Right ventricle myocardium superior (tissue), 1 donor: ENCODE measurements at places on chromosomes 6 and 20. TPM values are rescaled to one million over a fixed set of nuclear protein-coding genes. Genes with fewer than 3 reads are reported as not detected.

The SPTLC3 gene
- total RNA-seq = 5.9 TPM

The MMP24 gene
- 0.13 TPM for total RNA-seq

The CALHM6 gene
- 1.4 TPM for total RNA-seq

The MRPS18B gene
- total RNA-seq = 124 TPM

The STK38 gene
- total RNA-seq = 21.2 TPM

The HRH3 gene
- total RNA-seq = not detected

The CRIP3 gene
- 4.1 TPM for total RNA-seq

The SIM1 gene
- total RNA-seq = not detected

The WFDC12 gene
- total RNA-seq = not detected

The FOXS1 gene
- 0.62 TPM for total RNA-seq

The FAM184A gene
- total RNA-seq = 1.6 TPM

- no peak for DNase-seq
These were observed 105.0 kb downstream of the CD109 start for GRCh38 chr6:73800997-73801396.

DNA sequence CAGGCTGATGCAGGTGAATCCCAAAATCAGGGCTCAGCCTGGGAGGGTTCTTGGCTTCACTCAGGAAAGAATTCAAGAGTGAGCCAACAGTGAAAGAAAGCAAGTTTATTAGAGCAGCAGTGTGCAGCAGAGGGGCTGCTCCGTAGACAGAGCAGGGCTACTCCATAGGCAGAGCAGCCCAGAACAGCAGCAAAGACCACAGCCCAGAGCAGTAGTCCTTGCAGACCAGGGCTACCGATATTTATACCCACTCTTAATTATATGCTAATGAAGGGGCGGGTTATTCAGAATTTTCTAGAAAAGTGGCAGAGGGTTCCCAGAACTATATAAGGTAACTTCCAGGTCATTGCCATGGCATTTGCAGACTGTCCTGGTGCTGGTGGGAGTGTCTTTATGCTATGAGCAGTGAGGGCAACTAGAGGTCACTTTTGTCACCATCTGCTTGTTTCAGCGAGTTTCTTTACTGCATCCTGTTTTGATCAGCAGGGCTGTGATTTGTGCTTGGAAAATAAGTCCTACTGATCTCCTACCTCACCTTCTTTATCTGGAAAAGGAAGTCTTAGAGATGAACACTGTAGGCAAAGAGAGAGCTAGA is 39.8 kb upstream of the PTPN1 start:
- DNase-seq = no peak

DNA sequence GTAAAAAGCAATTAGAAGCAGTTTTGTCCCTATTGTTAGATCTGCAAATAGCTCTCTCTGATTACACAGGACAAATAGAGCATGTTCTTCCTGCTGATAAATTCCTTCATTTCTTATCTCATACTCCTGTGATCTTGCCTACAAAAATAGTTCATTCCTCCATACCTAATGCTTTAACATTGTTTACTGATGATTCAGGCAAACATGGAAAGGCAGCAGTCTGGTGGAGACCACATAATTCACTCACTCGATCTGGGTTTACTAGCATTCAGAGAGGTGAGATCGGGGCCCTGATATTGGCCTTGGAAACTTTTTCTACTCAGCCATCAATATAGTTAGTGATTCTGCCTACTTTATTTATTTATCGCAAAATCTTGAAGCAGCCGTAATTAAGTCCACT is 20.2 kb downstream of the HLA-DPA1 start:
- no peak for DNase-seq

GRCh38 chr20:6173481-6173880 is 50.7 kb upstream of the FERMT1 start:
- DNase-seq = no peak

DNA sequence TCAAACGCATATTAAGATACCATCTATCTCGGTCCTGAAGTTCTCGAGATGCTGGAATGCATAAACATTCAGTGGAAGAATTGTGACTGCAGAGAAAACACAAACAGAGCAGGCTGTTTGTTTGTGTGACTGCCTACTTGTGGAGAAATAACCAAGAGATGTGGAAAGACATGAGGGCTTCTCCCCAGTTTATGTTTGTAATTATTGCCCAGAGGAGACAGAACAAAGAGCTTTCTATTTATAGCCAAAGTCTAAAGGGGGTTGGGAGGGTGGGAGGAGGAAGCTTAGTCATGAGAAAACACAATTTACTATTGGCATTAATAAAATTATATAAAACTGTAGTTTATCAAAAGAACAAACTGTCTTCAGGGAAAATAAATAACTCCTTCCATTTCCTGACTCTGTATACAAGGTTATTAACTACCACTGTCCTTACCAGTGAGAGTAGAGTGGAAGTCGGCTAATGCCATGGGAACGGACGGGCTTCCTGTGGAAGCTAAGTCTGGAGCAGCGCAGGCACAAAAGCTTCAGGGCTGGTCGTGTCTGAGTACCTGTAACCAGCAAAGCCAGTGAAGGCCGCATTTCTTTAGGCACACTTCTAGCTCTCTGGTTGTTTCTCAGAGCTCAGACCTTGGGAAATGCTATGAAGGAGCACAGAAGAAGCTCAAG is 200.2 kb upstream of the SUPT3H start:
- DNase-seq = no peak

GRCh38 chr20:35523298-35523888 is 6.1 kb downstream of the C20orf173 start:
- no peak for DNase-seq

DNA sequence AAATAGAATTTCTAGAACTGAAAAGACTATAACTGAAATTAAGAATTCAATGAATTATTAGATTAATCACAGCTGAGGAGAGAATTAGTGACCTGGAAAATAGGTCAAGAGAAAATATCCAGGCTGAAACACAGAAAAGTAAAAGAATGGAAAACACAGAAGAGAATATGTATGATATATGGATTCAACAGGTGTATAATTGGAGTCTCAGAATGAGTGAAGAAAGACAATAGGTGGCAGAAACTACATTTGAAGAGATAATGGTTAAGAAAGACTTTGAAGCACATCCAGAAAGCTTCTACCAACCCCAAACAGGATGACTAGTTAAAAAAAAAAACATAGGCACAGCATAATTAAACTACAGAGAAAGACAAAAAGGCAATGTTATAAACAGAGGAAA is 196.2 kb upstream of the ASCC3 start:
- DNase-seq = no peak

DNA sequence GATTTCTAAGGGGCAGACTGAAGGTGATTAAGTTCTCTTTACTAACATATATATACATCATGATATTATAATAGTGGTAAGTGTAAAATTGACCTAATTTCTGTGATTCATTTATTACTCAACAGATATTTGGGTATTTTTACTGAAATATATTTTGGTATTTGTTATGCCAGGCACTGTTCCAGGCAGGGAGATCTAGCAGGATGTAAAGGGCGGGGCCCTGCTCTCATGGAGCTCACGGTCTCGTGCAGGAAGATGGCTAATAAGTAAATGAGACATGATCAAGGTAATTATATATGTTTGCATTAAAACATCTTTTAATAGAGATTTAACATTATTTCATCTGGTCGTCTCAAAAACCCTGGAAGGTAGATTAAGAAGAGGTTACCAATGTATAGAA is 27.7 kb downstream of the FAM50B start:
- DNase-seq = no peak

DNA sequence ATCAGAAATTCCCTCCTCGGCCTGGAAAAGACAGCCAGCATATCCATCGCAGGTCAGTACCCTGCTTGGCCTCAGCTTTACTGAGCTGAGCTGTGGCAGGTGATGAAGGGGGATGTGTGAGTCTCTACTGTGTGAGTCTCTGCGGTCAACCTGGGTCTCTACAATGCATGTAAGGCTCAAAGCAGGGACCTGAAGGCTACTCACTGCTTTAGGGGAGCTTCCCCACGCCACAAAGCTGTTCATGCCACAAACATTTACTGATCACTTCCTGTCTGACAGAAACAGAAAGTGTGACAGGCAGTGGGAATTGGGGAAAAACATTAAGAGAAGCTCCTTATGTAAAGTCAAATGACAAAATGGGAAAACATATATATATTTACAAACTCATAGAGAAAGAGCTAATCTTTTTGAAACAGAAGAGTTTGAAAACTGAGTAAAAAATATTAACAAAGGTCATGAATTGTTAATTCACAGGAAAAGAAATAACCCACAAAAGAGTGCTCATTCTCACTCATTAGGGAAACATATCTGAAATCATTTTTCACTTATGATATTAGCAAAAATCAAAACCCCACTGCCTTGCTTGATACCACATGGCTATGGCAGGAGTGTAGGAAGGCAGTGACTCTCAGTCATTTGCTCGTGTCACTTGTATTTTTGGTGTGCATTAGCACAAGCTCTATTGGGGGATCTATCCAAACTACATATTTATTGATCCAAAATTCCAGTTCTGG is 5.8 kb downstream of the BTN3A3 start:
- DNase-seq = no peak

DNA sequence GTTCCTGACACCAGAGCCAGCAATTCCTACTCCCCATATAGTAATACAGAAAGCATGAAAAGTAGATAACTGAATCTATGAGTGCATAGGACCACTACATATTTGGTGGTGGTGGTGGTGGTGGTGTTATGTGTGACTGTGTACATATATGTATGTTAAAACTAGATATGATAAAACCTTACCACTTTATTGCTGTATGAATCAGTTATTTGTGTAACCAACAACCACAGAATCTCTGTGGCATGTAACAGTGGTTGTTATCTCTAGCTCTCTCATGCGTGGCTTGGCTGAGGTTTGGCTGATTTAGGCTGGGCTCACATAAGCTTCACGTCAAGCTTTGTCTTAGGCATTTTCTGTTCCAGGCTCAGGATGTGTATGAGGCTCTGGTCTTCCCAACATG is 55.7 kb downstream of the PLCB1 start:
- DNase-seq = no peak

GRCh38 chr20:31577194-31577593 is 27.9 kb upstream of the ID1 start:
- DNase-seq = no peak

GRCh38 chr6:166763606-166764472 is 136.8 kb upstream of the RPS6KA2 start:
- no peak for DNase-seq

DNA sequence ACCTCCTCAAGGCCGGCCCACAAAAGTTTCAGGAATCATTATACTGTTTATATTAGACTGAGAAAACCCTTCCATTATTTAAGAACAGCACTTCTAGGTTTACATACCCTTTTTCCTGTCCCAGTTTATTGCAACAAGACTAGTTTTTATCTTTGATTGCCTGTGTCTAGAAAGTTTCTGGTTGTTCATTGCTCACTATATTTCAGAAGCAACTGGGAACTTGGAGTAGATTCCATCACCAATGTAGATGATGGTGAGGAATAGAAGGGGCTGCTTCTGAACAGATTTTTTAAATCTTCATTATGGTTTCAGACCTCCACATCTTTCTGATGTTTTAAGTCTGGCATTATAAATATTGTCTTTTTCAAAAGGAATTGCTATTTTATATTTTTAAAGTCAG is 93.0 kb downstream of the BCAS1 start:
- no peak for DNase-seq

DNA sequence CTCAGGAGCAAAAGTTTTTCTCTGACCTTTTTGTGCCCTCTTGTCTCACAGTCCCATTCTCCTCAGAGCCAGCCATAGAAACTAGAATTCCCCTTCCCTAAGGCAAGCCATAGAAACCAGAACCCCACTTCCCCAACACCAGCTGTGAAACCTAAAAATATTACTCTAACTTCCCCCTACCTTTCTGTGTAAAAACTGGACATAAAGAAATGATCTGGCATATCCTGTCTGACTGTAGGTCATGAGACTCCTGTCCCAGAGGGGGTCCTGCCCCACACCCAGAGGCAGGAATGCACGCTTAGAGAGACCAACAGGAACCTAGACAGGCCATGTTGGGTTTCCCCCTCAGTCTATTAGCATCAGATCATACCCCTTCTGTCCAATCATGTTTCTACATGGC is 140.6 kb upstream of the SLC22A16 start:
- no peak for DNase-seq

GRCh38 chr6:161694995-161695394 is 421.1 kb upstream of the AGPAT4 start:
- no peak for DNase-seq

DNA sequence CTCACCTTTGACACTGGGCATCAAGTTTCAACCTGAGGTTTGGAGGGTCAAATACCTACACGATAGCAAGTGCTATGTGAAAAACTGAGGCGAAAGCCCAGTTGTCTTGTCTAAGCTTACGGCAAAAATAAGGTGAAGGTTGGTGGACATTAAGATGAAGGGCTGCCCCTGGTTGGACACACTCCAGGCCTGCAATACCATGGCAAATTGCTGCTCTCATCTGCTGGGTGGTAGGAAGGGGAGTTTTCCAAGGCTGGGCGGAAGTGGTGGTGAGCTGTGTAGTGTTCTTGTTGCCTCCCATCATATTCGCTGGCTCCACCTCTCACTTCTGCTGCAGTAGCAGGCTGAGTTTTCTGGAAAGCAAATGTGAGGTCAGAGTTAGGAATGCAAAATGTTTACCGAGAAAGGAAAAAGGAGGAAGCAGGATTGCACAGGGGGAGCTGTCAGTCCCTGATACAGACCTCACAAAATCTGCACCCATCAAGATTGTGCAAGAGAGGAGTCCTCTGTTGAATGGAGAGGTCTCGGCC is 33.7 kb downstream of the SCP2D1 start:
- DNase-seq = no peak

DNA sequence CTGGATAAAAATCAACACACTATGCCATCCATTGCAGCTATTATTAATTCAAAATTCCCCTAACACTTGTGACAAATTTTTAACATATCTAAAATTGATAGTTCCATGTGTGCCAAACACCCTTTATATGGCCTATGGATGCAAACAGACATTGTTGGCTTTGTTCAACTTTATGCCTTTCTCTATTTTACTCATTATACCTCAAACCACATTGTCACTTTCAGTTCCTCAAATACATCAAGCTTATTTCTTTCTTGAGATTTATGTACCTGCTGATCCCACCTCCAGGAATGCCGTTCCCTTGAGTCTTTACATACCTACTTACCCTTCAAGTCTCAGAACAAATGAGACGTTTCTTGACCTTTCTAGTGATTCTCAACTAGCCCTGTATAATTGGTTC is 193.5 kb upstream of the PLN start:
- no peak for DNase-seq

DNA sequence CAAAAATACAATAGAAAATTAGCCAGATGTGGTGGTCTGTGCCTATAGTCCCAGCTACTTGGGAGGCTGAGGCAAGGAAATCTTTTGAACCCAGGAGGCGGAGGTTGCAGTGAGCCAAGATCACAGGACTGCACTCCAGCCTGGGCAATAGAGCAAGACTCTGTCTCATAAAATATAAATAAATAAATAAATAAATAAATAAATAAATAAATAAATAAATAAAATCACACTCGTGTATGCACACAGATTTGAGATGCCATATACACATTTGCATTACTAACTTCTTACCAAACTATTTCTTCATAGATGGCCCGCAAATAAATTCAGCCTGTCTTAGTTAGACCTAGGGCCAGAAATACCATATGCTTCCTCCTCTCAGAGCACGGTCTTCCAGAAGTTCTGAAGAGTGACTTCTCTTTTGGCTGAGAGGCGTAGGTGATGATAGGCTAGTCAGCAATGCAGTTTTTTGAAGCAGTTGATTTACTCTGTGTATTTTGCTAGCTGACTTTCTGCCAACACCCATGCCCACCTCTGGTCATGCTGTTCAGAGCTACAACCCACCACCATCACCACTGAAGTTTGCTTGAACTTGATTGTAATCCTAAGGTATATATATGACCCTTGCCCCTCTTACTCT is 150.1 kb downstream of the SASH1 start:
- no peak for DNase-seq

- no peak for DNase-seq
These were observed 210.0 kb upstream of the PRDM1 start for GRCh38 chr6:105875974-105876640.
